ENCODE measurements at places on chromosomes 2 and 18. TPM values are rescaled to one million over a fixed set of nuclear protein-coding genes. Genes with fewer than 3 reads are reported as not detected.

- no peak for DNase-seq
Measured at GRCh38 chr2:32699151-32699550, 71.3 kb downstream of the TTC27 start.

- no peak for DNase-seq
Measured at GRCh38 chr2:147863835-147864234, 19.0 kb downstream of the ACVR2A start.

DNA sequence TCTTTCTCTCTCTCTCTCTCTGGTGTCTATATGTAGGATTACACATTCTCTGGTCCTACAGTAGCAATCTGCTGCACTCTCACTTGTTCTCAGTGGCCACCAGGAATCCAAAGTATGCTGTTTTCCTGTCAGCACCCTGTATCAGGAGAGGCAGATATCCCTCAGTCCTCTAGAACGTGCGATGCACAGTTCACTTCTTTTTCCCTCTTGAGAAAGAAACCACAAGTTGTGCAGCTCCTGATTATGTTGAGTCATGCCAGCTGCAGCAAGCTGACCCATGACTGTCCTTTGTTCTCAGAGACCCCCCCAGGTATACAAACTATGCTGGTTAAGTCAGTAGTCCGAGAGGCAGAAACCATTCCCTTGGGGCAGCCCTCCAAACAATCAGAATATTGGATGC lies 54.6 kb downstream of the LANCL1 start:
- peak; percentile 14 for DNase-seq

- no peak for DNase-seq
Measured at GRCh38 chr2:120924924-120925323, 189.3 kb downstream of the GLI2 start.

GRCh38 chr2:121001641-121002040 lies 266.0 kb downstream of the GLI2 start:
- DNase-seq: no peak

WNT10A gene
- total RNA-seq: not detected

GRCh38 chr2:239990966-239991365 lies 34.2 kb downstream of the NDUFA10 start:
- no peak for DNase-seq

IMP4 gene
- 23.3 TPM for total RNA-seq

ALLC gene
- not detected for total RNA-seq

ERLEC1 gene
- 43.4 TPM for total RNA-seq

HRH4 gene
- total RNA-seq: not detected

DNA sequence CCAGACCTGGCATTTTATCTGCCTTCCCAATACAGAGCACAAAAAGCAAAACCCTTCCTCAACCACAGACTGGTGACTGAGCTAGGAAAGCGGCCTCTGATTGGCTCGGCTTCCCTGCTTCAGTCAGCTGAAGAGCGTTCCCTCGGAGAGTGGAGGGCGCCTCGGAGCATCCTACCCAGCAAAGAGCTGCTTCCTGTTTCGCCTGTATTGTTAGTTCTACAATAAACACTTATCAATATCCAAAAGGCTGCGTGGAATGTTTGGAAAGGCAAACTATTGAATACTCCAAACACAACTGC lies 125.0 kb downstream of the CACNB4 start:
- peak; percentile 69 for DNase-seq

DNA sequence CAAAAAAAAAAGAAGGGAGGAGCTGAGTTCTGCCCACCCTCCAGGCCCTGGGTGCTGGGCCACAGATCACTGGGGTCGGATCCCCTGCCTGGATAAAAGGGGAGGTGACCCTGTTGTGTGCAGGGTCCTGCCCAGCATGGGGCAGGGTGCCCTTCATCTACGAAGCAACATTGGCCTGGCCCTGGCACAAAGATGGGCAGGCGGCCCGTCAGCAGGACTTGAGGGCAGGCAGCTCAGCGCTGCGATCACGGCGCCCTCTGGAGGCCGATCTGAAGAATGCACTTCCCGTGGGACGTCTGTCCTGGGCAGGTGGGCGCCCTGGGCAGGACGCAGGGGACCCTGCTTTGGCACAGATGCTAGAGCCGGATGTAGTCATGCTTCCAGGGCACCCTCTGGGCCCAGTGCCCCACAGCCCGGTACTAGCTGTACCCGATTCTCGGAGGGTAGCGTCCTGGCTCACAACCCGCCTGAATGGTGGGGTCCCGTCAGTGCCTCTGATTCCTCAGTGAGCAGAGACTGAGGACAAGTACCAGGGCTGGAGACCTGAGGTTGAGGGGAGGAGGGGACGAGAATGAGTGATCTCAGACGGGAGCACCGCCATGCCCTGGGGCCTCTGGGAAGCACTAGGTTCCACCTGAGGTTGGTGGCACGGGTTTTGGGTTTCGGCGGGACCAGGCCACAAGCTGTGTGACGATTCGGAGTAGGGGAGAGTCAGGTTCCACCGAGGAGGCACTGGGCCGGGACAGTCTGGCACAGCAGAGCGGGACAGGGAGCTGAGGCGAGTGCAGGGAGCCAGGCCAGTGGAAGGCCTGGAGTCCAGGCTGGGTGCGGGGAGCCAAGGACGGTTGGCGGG lies 18.0 kb downstream of the ARID5A start:
- DNase-seq: peak; percentile 76

PAX8 gene
- 1.4 TPM for total RNA-seq

CAPN13 gene
- not detected for total RNA-seq

DNA sequence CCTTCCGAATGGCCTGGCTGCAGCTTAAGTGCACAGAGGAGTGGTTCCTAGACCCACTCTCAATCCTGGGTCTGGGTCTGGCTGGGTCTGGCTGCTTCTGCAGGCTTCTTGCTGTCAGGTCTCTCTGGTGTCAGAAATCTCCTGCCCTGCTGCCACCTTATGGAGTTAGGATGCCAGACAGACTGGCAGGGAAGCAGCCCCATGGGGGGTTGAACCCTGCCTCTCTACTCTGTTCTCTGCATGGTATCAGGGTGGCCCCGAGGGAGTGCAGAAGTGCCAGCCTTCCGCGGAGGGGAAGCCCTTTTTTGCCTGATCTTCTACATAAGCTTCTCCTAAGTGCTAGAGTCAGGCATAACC lies 89.4 kb downstream of the ZCCHC2 start:
- DNase-seq: no peak

INO80C gene
- total RNA-seq: 12.6 TPM

DNA sequence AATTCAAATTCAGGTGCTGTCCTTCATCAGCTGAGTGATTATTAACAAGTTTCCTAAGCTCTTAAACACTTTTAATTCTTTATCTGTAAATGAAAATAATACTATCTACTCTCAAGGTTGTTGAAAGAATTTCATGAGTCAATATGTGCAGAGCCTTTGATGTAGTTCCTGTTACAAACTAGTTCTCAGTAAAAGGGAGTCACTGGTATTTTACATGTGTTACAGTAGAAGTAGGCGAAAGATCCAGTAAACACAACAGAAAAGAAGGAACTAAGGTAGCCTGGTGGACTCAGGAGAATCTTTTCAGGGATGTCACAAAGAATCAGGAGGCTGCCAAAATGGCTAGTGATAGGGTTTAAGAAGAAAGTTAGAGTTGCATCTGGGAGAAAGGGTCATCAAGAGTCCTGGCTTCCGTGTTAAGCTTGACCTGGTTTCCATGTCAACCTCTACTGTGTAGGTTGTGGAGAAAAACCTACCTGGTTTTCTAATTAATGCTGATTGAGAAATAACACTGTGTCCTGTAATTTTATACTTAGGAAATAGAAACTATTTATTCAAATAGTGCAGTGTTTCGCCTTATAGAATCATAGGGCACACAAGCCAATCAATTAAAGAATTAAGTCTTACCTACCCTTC lies 58.3 kb upstream of the TRIB2 start:
- no peak for DNase-seq

SIX3 gene
- 28.8 TPM for total RNA-seq

- no peak for DNase-seq
Measured at GRCh38 chr2:215966951-215967350, 46.4 kb downstream of the MREG start.

HMSD gene
- total RNA-seq: 0.88 TPM

GRCh38 chr2:169361706-169362117 lies 622 bp downstream of the LRP2 start:
- DNase-seq: peak; percentile 72

GRCh38 chr18:57705832-57706595 lies 84.4 kb upstream of the NARS1 start:
- DNase-seq: no peak

ABCG5 gene
- total RNA-seq: not detected

DNA sequence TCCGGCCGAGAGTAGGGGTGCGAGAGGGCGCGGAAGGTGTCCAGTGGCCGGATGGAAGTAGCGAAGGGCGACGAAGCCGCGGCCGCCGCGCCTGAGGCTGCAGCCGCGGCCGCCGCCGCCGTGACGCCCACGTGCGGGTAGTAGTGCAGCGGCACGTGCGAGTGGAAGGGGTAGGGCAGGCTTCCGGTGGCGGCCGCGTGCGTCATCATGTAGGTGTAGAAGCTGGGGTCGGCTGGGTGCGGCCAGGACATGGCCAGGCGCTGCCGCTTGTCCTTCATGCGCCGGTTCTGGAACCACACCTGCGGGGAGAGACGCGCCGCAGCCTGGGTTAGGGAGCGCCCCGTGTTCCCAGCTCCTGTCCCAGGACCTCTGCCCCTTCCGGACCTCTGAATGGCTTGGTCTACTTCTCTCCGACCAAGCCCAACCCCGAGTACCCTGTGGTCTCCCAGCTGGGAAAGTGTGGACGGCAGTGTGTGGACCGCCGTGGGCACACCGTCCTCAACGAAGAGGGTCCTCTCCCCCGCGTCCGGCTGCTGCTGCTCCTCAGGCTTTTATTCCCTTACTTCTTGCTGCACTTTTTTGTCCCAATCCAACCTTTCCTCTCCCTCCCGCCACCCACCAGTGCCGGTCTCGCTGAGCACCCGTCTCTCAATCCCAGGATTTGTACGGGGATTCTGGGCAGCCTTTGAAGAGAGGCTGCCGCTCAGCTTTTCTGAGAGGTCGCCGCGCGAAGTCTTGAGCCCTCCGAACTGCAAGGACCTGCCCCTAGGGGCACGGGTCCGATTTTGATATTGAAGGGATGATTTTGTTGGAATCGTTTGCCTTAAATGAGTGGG lies 3.0 kb downstream of the EVX2 start:
- no peak for DNase-seq

PROKR1 gene
- total RNA-seq: 2.1 TPM

DLGAP1 gene
- 18.5 TPM for total RNA-seq

Measured in neural progenitor cell (in vitro differentiated cells).